ENCODE measurements at places on chromosomes 7 and 10. TPM values are rescaled to one million over a fixed set of nuclear protein-coding genes. Genes with fewer than 3 reads are reported as not detected.
A peak's percentile ranks its signal among the peaks of the same experiment; 100 is the strongest.

DNA sequence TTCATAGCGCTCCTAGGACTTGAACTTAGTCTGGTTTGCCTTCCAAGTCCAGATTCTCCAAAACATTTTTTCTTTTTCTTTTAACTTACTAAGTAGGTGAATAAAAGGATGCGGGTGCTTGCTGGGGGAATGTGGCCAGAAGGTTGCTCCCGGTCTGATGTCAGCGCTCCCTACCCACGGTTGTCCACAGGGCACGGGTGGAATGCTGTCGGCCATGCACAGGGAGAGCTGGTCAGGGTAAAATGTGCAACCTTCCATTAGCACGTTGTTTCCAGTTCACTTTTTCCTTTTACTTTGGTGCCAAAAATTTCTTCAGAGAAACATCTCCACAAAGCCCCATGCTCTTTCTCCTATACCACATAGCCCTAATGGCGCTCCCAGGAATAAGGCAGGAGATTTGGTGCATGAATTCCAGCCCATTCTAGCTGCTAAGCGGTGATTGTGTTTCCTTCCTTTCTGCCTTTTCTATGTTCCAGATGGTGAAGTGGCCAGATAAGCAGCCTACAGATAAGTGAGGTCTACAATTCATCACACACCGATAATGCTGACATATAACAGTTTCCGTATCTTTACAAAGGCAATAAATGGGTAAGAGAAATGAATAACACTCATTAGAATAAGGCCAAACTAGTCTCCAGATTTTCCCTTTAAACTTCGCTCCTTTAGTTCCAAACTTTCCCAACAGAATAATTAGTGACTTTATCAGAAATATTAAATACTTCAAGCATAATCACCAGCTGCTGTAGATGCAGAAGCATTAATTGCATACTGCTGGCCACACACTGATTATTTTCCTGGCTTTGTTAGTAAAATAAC is 138.3 kb upstream of the FGFR2 start:
- DNase-seq, result no peak

DNA sequence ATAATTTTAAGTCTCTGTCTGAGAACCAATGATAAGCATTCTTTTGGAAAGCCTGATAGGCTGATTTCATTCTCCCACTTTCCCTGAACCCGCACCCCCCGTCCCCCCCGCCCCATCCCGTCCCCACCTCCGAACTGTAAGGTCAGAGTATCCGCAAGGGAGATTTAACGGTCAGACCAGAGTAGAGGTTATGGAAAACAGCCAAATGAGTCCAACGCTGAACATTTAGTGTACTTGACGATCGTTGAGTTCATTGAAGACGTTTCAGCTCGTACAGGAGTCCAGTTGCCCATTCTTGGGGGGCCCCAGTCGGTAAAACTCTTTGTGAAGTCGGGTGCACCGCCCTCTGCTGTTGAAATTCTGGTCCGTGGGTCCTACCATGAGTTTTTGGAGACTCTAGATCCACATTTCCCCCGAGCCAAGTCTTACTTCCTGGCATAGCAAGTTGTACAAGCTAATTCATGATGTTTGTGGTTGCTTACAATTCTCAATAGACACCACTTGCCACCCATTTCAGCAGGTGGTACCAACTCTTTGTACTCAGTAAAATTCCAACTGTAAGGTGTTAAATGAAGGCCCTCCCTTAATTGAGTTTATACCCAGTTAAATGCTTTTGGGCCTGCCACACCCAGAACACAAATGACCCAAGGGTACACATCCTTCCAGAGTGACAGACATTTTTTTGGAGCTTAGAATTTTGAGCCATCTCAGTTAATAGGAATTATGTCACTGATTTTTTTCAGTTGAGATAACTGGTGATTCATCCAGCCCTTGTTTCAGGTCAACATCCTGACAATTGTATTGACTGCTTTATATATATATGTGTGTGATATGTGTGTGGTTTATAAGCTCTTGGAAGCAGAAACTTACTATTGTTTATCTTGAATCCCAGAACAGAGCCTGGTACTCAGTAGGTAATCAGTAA is 1.2 kb downstream of the MARCHF5 start:
- DNase-seq, result peak; percentile 83

- DNase-seq, result no peak
Observed at GRCh38 chr7:159195946-159196345, 51.3 kb upstream of the VIPR2 start.

Gene SEMA3E
- not detected for total RNA-seq

Gene OR9A2
- not detected for total RNA-seq
